SHP77 (cell line): ENCODE measurements at places on chromosomes 5 and 9.

DNA sequence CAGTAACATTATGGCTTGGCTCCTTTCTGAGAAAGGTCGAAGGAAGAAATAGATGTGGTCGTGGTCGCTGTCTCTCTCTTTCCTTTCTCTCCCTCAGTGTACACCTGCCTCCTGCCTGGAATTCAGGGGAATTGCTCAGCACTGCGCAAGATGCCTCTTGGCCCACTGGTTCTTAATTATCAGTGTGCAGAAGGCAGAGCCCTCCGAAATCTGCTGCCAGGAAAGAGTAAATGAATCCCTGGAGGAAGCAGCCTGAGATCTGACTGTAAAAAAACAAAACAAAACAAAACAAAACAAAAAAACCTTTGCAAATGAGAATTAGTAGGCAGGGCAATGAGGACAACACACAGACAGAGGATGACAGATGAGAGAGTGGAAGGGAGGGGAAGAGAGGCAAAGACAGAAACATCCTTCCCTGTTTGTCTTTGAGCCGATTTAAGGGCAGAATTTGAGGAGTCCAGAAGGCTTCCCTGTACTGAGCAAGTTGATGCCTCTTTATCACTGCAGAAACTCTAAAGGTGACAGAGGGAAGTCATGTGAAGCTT lies 113.8 kb upstream of the PUM3 start:
- DNase-seq: no peak

DNA sequence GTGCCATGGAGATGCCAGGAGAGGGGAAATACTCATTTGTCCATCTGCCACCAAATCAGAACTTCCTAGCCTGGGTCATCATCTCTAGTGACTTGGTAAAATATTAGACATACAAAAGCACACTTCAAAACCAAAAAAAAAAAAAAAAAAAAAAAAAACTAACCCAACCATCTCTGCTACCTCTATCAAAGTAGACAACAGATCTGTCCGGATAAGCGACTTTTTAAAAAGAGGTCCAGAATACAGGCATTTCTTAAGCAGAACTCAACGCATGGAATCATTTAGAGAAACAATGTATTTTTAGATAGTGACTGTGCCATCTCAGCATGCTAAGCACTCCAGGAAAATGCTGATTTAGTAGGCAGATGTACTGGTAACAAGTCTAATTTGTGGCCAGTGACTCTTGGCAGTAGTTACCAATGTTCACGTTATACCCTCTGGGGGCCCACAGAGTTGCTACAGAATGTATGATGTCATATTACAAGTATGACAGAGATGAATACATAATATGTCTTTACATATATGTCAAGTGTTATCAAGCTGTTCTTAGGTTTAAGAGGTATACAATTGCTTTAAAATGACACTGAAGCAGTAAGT lies 107.8 kb downstream of the SMIM23 start:
- no peak for DNase-seq

GRCh38 chr5:136033848-136034247 lies 5.1 kb downstream of the TGFBI start:
- no peak for DNase-seq

DNA sequence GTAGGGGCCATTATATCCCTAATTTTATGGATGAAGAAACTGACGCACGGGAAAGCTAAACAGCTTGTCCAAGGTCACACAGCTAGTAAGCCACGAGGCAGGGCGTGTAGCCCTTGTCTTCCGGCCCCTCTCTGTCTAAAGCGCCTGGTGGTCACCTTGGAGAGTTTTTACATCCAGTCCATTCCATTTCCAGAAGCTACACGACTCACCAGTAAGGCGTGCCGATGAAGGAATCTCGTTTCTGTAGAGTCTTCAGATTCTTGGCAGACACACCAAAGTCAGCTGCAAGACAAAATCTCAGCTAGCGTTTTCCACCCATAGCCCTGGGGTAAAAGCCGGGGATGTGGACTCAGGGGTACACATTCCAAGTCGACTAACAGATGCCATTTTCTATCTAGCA lies 80.5 kb downstream of the STK10 start:
- no peak for DNase-seq

DNA sequence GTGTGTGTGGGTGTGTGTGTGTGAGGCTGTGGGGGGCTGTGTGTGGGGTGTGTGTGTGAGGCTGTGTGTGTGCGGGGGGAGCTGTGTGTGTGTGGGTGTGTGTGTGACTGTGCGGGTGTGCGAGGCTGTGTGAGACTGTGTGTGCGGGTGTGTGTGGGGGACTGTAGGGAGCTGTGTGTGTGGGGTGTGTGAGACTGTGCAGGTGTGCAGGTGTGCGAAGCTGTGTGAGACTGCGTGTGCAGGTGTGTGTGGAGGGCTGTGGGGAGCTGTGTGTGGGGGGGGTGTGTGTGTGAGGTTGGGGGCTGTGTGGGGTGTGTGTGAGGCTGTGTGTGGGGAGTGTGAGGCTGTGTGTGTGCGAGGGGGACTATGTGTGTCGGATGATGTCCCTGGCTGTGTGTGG lies 23.2 kb downstream of the AHRR start:
- no peak for DNase-seq

GRCh38 chr5:113205807-113206206 lies 229.0 kb downstream of the TSSK1B start:
- DNase-seq: no peak

- DNase-seq: peak; percentile 8
Observed at GRCh38 chr9:131657037-131657377, 82.9 kb downstream of the RAPGEF1 start.

DNA sequence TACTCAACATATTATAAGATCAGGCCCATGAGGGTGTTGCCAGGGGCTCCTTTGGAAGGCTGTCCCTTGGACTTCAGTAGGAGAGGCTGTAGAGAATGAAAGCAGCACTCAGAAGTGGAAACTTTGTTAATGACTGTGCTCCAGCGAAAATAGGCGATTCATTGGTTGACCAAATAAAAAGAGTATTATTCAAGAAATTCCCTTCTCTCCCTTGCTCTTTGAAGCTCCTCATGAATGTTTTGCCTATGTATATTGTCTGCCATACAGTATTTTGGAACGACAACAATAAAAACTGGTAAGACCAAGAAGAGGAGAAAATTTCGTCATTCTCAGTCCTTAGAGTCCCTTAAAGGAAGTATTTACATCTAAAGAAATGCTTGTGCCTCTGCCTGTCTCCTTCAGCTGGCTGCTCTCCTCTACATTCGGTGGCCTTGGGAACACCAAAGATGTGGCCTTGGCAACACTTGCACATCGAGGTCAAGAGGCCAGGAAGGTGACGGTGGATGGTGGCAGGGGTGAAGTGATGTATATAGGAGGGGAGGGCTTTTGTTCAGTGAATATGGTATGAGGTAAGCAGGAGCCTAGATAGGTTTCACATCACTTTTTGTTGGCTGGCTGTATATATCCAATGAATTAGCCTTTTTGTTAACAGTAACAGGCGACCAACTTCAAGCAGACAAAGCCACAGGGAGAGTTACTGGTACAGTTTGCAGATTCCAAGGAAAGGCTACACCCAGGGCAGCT lies 95.0 kb upstream of the ACTBL2 start:
- no peak for DNase-seq

GRCh38 chr9:126618190-126618584 lies 4.5 kb downstream of the LMX1B start:
- DNase-seq: no peak

DNA sequence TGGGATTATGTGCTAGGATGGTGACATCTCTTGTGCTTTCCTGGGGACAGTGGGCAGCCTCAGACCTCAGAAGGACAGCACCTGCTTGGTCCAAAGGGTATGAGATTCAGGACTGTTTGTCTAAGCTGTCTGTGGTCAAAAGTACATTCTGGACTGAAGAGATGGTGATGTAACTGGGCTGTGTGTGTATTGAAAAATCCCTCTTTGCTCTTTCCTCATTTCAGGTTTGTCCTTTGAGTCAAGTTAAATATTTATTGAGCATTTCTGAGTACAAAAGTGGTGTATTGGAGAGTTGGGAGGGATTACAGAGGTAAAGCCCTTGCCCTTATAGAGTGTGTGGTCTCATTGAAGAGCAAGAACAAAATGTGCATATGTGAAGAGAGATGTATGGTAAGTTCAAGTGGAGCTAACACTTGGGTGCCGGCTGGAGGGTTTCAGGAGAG lies 46.7 kb downstream of the RCL1 start:
- DNase-seq: no peak

GRCh38 chr5:134464988-134465815 lies 53.5 kb upstream of the CDKN2AIPNL start:
- no peak for DNase-seq

- no peak for DNase-seq
Observed at GRCh38 chr9:128685636-128686489, 3.2 kb upstream of the SET start.

DNA sequence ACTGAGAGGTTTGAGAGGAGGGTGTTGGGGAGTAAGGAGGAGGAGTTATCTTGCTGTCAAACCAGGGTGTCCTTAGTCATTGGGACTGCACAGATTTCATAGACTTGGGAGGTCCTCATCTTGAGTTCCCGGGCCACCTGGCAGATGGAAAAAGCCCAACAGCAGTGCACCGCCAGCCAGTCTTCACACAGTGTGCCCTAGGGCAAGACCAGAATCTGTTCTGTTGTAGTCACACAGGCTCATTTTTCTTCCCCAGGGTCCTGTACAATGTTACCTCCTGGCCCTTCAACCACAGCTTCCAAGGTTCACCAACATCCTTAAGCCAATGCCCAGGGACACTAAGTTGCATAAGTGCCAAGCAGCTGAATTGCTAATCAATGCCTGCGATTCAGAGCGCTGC lies 21.0 kb downstream of the PLAC8L1 start:
- no peak for DNase-seq

DNA sequence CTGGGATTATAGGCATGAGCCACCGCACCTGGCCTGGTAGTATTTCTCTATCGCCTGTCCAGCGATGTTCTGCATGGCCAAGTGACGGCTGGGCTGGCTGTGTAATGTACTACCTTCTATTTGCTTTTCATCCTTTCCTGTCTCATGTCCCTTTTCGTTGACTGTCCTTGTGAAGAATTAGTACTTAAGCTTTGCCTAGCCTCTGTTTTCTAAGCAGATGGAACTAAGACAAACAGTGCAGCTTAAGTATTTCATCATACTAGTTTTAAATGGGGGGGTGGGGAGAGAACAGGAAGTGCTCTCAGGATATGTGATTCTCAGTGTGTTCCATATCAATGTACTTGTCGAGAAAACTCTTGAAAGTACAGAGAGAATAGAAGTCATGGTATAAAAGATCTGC lies 31.7 kb upstream of the CCL21 start:
- no peak for DNase-seq

- DNase-seq: no peak
Observed at GRCh38 chr9:88023001-88023400, 48.7 kb upstream of the CDK20 start.

- no peak for DNase-seq
Observed at GRCh38 chr9:115777610-115778009, 376.0 kb upstream of the PAPPA start.

- DNase-seq: no peak
Observed at GRCh38 chr5:26807231-26808199, 230.9 kb downstream of the CDH9 start.

GRCh38 chr5:88370824-88371223 lies 102.2 kb upstream of the TMEM161B start:
- no peak for DNase-seq

DNA sequence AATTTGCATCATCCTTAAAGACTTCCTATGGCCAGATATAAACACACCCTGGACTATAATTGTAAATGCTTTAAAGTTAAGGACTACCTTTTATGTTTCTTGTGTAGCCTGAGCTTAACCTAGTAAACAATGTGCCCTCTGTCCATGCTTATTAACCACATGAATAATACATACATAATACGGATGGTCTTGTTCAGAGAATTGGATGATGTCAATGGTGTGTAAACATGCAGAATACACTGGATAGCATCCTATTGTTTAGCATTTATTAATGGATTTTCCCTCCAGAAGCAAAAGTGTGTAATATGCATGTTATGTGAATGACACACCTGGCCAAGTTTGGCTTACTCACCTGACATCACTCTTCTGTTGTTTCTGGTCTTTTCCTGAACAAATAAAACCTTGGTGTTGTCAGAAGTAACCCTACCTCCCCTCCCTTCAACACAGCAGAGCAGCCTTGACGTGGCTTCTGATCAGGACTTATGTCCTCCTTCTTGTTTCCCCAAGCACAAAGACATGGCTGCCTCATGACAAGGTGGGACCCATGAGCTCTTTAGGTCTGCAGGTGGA lies 517.9 kb downstream of the MTRR start:
- no peak for DNase-seq

- DNase-seq: no peak
Observed at GRCh38 chr5:58080573-58080972, 379.3 kb downstream of the PLK2 start.

DNA sequence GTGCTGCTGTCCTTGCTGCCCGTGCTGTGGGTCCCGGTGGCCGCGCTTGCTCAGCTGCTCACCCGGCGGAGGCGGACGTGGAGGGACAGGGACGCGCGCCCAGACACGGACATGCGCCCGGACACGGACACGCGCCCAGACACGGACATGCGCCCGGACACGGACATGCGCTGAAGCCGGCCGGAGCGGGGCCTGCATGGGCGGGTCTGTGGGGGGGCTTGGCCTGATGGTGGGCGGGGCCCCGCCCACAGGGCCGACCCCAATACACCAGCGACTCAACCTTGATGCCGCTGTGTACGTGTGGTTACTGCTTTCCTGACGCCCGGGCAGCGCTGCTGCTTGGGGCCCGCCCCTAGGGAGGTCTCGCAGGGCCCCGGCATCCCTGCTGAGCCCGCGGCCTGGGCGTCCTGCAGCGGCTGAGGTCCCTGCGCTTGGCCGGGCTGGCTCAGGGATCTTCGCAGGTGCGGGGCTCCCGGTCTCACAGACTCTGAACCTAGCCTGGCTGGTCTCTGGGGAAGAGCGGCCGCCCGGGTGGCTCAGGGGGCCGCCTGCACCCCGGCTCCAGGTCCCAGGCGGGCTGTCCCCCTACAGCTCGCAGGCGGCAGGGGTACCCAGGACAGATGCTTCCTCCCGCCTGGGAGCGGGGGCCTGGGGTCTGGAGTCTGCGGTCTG lies 20.9 kb downstream of the SLC6A18 start:
- no peak for DNase-seq

DNA sequence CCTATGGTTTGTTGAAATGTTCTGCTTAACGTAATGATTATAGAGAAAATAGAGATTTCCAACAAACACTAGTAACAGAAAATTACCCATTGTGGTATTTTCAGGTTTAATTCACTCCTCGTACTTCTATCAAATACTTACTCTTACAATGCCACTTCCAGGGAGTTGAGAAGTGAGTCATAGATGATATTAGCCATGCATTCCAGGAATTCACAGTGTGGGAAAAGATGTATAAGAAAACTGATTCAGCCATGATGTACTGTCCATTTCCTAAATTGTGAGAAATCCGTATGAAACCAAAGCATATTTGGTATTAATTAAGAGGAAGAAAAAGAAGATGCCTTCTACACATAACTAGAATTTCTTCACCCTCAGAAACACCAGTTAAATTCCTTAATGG lies 1854.6 kb upstream of the WWC1 start:
- no peak for DNase-seq

- no peak for DNase-seq
Observed at GRCh38 chr5:10257870-10258269, 7.8 kb downstream of the CCT5 start.
